ENCODE measurements at places on chromosomes 5 and 9.

DNA sequence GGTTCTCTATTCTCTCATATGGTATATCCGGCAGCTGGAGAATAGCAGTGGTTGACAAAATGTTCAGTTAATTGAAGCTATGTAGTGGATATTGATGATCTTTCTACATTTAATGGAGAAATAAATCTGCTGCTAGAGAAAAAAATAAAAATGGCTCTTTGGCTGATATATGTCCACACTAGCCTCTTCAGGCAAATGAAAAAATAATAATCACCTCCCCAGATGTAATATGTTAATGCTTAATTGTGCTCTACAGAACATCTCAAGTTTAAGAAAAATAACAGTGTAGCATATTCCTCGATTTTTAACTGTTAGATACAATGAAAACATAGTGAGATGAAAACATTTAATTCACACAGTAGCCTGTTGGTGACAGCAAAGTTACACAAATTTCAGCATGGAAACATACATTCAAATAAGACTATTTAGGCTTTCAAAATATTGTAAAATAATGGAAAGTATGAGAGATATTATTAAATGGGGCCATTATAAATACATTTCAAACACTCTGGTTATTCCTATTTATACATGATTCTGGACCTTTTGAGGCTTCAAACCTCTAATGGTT is 543.0 kb downstream of the MAT2B start:
- DNase-seq: no peak

- DNase-seq: peak; percentile 30
Measured at GRCh38 chr5:91219803-91220371, 163.2 kb downstream of the ARRDC3 start.

DNA sequence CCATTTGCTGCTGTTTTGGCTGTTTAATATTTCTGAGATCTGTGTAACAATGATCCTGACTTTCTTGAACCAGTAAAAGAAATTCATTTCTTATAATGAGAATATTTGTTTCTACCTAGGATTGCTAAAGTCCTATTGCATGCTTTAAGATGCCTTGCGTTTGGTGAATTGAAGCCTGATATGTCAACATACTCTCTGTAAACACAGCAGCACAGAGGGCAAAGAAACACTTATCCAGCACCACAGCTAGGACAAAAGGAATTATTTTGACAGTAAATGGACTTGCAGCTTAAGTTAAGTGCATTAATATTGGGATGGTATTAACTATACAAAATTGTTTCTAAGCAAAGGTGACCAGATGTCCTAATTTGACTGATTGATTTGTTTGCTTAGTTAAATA is 2031.2 kb upstream of the CDH6 start:
- no peak for DNase-seq

- DNase-seq: peak; percentile 49
Measured at GRCh38 chr5:126449751-126450271, 26.6 kb downstream of the GRAMD2B start.

DNA sequence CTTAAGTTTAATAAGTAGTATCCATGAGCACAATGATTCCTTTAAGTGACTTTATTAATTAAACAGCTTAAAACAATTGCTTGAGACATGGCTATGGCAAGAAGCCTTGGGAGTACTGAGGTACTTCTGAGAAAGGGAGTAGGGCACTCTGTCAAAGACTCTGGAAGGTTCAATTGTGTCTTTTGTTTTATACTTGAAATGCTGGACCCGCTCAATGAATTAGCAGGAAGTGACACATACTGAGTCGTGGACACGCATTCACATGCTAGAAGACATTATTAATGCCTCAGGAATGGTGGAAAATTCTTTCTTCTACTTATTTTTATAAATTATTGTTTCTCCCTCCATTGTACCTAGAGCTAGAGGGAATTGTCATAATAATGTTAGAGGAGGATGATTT is 347.3 kb upstream of the ZNF608 start:
- DNase-seq: no peak

- DNase-seq: no peak
Measured at GRCh38 chr9:26809795-26810194, 82.8 kb downstream of the CAAP1 start.
